ENCODE measurements at places on chromosomes 13 and 19. TPM values are rescaled to one million over a fixed set of nuclear protein-coding genes. Genes with fewer than 3 reads are reported as not detected.

GRCh38 chr19:4061683-4062418 is 4.8 kb downstream of the ZBTB7A start:
- no peak for DNase-seq

DNA sequence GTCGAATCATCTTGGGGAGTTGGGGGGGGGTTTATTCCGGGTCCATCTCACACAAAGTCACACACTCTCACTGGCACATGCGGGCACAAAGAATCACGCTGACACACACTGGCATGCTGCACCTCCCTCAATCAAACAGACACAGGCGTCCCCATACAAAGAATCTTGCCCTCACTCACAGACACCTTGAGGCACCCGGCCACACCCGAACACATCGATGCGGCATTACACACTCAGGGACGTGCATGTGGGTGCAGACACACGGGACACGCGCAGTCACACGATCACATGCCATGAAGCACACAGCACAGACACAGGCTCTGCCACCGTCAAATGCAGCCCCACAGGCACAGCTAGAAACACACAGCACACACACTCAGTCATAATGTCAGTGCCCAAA is 7.8 kb downstream of the NFIX start:
- no peak for DNase-seq

DNA sequence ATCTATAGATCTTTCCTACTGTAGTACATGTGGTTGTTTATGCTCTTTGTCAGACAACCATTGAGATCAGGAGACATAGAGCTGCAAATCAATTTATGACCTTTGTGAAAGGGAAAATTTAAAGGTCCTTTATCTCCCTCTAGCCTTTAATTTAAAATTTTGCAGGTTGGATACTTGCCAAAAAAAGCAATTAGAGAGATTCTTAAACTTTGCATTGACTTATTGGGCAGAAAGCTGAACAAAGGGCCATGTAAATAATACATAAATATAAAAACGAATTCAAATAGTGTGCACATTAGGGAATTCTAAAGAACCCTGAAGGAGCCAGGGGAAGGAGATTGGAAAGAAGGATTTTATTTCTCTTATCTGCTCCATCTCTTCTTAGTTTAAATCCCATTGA is 22.0 kb upstream of the RB1 start:
- DNase-seq: no peak

DNA sequence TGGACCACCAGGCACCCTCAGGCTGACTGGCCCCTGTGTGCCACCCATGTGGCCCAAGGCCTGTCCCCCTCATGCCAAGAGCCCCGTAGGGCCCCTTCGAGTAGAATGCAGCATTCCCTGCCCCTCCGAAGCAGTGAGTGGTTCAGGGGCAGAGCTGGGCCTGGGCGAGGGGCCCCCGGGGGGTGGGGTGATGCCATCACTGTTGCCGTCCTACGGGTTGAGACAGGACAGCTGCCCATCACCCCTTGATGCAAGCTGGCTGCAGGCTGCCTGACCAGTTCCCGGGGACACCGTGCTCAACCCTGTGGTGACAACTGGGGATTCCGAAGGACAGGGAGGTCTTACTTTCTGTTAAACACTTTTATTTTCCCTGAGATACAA is 4.7 kb downstream of the SBNO2 start:
- no peak for DNase-seq

- no peak for DNase-seq
Observed at GRCh38 chr13:43905435-43906031, 25.8 kb downstream of the LACC1 start.

DNA sequence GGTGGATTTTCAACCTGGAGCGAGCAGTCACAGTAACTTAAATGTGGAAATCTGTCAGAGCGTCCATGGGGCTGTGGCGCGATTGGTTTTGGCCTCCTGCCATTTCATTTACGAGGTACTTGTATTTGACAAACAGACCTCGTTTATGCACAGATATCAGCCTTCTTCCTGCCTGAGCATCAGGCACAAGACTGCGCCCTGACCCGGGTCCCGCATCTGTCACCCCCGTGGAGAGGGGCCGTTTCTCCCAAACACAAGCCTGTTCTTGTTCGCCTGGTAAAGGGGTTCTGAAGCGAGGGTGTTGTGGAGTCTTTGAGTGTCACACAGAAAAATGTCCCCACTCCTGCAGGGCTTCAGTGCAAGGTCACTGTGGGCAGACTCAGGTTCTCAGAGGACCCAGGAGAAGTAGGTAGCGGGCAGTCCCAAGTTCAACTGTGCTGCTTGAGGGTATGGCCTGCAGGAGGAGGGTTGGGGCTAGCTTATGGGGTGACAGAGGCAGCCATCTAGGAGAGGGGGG is 202.3 kb downstream of the URI1 start:
- DNase-seq: no peak

- DNase-seq: no peak
Observed at GRCh38 chr19:1882089-1882785, 3.1 kb downstream of the ABHD17A start.

GRCh38 chr19:18433735-18434398 is 4.1 kb downstream of the ISYNA1 start:
- peak; percentile 46 for DNase-seq

DNA sequence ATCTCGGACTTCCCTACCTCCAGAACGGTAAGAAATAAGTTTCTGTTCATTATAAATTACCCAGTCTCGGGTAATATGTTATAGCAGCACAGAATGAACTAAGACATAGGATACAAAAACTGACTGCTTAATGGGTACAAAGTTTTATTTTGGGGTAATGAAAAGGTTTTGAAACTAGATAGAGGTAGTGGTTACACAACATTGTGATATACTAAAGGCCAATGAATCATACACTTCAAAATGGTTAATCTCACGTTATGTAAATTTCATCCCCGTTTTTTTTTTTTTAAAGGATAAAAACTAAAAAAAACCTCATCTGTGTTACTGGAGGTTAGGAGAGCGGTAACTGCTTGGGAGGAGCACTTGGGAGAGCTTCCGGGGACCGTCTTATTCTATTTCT is 23.5 kb downstream of the AKT2 start:
- DNase-seq: no peak

DNA sequence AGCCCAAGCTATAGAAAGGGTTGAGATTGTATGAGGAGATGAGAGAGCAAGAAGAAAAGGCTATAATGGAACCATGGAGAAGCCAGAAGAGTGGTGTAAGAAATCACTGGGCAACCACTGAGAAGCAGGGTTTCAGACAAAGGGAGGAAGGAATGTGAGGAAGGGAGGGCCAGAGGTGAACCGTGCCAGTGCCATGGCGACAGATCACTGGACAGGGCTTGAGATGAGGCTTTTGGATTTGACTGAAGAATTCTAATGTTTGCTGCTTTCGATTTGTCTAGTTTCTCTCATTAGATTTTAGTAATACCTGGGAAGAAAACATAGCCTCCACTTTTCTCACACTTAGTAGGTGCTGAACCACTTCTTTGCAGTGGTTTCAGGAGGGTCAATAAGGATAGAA is 6.3 kb upstream of the GPR183 start:
- no peak for DNase-seq

DNA sequence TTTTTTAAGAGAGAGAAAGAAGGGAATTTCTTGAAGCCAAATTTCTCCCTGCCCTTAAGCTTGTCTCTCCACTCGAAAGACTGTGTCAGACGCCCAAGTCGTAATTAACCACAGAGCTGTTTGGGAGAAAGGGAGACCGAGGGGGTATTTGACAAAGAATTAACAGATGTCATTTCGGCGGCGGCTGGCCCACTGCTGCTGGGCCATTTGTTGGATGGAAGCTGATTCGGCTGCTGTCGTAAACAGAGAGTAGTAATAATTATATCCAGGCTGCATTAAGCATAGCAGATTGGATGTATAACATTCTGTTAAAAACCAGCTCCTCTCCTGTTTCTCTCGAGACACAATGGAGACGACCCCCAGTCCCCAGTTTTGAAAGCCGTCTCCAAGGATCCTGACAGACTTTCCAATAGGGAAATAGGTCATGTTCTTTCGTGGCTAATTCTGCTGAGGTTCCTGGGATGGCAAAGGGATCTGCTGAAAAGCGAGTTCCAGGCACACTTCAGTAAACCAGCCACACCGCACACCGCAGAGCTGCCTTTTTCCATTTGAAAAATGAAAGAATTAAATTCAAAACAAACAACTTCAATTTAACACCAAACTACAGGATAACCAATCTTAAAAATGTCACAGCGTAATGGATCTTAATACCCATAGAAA is 71.5 kb downstream of the KCTD15 start:
- DNase-seq: no peak

GRCh38 chr13:73355134-73355533 is 296.3 kb downstream of the KLF5 start:
- DNase-seq: no peak

DNA sequence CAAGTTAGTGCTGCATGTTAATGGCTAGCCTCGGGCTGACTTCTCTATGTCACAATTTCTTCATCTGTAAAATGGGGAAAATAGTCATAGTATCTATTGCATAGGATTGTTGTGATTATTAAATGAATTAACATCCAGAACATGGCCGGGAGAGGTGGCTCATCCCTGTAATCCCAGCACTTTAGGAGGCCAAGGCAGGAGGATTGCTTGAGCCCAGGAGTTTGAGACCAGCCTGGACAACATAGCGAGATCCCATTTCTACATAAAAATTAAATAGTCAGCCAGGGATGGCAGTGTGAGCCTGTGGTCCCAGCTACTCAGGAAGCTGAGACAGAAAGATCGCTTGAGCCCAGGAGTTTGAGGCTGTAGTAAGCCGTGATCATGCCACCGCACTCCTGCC is 21.8 kb upstream of the FBL start:
- no peak for DNase-seq

ZNF497 gene
- 0.30 TPM for total RNA-seq

MAP4K1 gene
- 1.3 TPM for total RNA-seq

IFNL4 gene
- total RNA-seq: not detected

GRWD1 gene
- 16.9 TPM for total RNA-seq

TNFSF9 gene
- total RNA-seq: 0.51 TPM

C1QTNF9 gene
- 2.5 TPM for total RNA-seq

CCDC194 gene
- not detected for total RNA-seq

Data from Right ventricle myocardium superior (tissue), 1 donor.